ENCODE measurements at places on chromosomes 2 and 18. TPM values are rescaled to one million over a fixed set of nuclear protein-coding genes. Genes with fewer than 3 reads are reported as not detected.
A peak's percentile ranks its signal among the peaks of the same experiment; 100 is the strongest.

DNA sequence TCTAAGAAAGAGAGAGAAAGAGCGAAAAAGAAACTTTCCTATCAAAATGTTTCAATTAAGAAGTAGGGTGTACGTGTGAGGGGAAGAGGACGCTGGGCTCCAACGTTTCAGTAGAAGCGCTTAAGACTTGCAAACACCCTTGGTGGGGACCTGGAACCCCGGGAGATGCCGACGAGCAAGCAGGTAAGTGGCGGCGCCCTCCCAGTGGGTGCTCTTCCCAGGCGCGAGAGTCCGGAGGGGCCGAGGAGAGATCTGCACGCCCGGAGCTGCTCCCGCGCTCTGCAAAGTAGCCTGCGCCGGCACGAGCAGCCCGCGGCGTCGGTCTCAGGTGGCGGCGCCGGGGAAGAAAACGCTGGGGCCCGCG, 678 bp upstream of the OTX1 start:
- peaks cover 26% of the 10 kb centered on the region for H3K4me1 ChIP-seq
- H3K27ac ChIP-seq, result no peak overlapping the region
- DNase-seq, result peak; percentile 82
- peak overlapping the region; percentile 37 for H3K4me3 ChIP-seq
- H3K36me3 ChIP-seq, result no peaks in the 10 kb centered on the region

GRCh38 chr18:35130236-35130635, 89.0 kb downstream of the MAPRE2 start:
- no peaks in the 10 kb centered on the region for H3K4me1 ChIP-seq
- H3K27me3 ChIP-seq, result no peaks in the 10 kb centered on the region
- no peak overlapping the region for H3K4me3 ChIP-seq
- no peak for DNase-seq

GRCh38 chr2:225282858-225283710, 116.4 kb upstream of the NYAP2 start:
- H3K36me3 ChIP-seq, result no peaks in the 10 kb centered on the region
- no peaks in the 10 kb centered on the region for H3K27me3 ChIP-seq

The MYOM1 gene
- 1.7 TPM for total RNA-seq

The CRYBA2 gene
- total RNA-seq, result not detected

The EVX2 gene
- total RNA-seq, result not detected

DNA sequence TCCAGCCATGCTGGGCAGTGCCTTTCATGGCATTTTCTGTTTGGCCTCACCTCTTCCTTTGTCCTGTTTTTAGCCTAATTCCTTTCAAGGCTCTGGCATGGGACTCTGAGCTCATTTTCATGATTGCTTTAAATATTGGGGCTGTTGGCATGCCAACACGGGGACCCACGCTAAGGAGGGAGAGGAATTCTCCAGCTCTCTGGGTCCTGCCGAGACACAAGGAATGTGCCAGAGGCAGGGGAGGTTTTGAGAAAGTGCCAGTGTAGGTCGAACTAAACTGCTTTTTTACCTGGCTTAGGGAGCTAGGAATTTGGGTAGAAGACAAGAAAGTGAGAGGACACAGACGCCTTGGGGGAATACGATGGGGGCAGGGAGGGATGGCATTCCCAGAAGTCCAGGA, 42.3 kb downstream of the RPL37A start:
- H3K27ac ChIP-seq, result no peak overlapping the region
- H3K36me3 ChIP-seq, result no peaks in the 10 kb centered on the region
- peaks cover 7% of the 10 kb centered on the region for H3K4me1 ChIP-seq
- no peaks in the 10 kb centered on the region for H3K27me3 ChIP-seq
- H3K4me3 ChIP-seq, result no peak overlapping the region

The CASP8 gene
- total RNA-seq, result 40.4 TPM

DNA sequence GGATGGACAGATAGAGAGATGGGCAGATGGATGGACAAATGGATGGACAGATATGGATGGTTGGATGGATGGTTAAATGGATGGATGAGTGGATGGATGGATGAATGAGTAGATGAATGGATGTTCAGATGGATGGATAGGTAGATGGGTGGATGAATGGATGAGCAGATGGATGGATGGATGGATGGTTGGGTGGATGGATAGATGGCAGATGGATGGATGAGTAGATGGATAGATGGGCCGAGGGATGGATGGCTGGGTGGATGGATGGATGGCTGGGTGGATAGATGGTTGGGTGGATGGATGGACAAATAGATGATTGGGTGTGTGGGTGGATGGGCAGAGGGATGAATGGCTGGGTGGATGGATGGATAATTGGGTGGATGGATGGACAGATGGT, 98.9 kb upstream of the OTOS start:
- H3K4me3 ChIP-seq, result no peak overlapping the region
- DNase-seq, result no peak
- H3K36me3 ChIP-seq, result no peaks in the 10 kb centered on the region
- H3K4me1 ChIP-seq, result no peaks in the 10 kb centered on the region
